Stimulated activated naive CD8-positive, alpha-beta T cell treated with anti-CD3 and anti-CD28 coated beads, Interleukin-15, Interleukin-2, amounts not matched to agents 100 U/mL and 50 U/mL, for 24 hours (primary cell): ENCODE measurements at places on chromosomes 7 and 10.

- no peak for DNase-seq
Observed at GRCh38 chr10:31932838-31933237, 4.2 kb upstream of the ARHGAP12 start.

DNA sequence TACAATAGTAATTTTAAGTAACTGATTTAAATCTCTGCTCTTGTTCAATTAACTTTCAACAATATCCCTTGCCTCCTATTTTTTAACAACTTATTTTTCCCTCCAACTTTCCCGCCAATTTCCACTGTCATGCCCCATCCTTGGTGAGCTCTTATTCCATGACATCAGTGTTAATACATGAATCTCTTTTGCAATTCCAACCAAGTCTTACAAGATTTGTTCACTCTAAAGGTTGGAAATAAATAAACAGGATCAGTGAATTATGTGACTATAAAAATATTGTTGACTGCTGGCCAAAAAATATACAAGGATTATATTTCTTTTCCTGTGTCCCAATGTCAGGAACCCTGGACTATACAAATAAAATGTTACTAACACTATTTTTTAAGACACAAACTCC is 21.0 kb upstream of the AGMO start:
- DNase-seq: no peak

DNA sequence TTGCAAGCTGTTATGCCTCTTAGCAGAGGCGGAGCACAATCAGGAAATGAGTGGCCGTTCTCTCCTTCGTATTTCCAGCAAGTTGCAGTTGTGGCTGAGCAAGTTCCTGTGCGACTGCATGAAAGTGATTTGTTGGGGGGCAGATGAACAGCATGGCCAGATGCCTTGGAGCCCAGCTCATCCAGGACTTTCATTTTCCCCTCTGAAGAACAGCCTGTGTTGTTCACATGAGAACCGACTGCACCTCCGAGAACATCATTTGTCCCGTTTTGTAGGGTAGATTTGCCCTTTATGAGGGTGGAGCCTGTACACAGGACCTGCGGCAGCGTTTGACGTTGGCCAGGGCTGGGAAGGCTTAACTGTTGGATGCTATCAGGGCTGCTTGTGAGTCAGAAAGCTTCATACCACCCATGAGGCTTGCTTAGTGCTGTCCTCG is 4.4 kb downstream of the BAG3 start:
- DNase-seq: peak; percentile 32

- DNase-seq: no peak
Observed at GRCh38 chr10:97915346-97916131, 65.9 kb downstream of the GOLGA7B start.

- no peak for DNase-seq
Observed at GRCh38 chr7:15218261-15218660, 315.7 kb upstream of the DGKB start.

DNA sequence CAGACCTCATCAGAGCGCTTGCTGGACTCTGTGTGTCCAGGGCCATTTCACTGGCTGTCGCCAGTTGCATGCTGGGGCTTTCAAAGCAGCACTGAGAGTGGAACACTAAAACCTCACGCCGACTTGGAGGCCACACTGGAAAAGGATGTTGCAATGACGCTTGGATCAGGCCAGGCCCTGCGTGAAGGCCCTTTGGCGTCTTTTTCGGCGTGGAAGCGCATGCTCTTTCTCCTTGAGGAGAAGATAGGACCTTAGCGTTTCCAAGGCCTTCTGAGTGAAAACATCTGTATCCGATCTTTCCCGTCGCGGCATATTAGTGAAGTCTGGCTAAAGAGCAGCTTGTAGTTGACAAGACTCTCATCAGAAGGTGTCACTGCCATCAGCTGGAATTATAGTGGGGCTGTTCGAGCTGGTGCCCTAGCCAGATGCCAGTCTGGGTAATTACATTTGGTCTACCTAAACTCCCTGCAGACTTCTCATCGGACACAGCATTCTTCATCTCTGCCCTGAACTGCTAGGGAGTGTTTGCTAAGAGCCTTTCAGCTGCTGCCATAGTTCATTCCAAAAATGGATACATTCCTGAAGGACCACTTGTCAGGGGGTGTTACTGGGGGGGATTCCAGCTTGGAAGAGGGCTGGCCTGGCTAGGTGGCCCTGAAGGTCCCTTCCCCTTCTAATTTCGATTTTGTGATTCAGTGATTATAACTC is 167.7 kb upstream of the TCF7L2 start:
- no peak for DNase-seq

DNA sequence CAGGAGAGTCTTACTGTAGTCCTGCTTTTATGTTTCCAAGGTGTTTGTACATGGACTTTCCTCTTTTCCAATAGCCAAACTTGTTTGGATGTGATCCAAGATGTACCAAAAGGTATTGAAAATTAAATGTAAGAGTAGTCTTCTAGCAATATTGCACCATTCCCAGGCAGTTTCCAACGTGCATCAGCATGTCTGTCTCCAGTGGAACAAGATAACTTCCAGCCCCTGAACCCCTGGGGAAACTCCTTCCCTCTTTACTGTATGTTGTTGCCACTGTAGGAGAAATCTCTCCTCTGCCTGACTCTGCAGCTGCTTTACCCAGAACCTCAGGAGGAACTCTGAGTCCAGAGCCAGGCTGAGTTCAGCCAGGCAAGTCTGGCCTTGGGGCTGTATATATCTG is 18.5 kb downstream of the ARMC10 start:
- no peak for DNase-seq

GRCh38 chr7:43764039-43764761 is 5.7 kb downstream of the BLVRA start:
- DNase-seq: peak; percentile 62

DNA sequence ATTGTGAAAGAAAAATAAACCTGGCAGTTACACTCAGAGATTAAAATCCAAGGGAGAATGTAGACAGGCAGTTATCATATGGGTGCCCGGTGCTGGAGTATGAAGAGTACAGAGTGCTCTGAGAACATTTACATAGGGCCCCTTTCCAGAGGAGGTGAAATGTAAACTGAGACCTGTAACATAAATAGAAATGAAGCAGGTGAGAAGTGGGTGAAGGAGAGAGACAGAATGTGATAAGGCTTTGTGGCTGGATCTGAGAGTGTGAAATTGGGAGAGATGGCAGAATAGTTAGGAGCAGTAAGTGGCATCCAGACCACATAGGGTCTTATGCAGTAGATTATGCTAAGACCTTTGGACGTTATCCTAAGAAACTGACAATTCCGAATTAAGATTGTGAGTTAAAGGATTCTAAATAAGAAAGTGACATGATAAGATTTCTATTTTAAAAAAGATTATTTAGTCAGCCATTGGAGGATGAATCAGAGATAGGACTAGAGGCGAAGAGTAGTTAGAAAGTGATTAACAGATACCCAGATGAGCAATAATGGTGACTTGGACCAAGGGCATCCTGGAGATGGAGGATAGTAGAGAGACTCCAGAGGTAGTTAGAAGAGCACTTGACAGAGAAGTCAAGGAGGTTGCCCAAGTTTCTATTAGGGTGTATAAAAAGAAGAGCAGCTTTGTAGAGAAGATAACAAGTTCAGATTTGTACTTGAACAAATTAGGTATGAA is 36.7 kb downstream of the DNAH11 start:
- DNase-seq: no peak

DNA sequence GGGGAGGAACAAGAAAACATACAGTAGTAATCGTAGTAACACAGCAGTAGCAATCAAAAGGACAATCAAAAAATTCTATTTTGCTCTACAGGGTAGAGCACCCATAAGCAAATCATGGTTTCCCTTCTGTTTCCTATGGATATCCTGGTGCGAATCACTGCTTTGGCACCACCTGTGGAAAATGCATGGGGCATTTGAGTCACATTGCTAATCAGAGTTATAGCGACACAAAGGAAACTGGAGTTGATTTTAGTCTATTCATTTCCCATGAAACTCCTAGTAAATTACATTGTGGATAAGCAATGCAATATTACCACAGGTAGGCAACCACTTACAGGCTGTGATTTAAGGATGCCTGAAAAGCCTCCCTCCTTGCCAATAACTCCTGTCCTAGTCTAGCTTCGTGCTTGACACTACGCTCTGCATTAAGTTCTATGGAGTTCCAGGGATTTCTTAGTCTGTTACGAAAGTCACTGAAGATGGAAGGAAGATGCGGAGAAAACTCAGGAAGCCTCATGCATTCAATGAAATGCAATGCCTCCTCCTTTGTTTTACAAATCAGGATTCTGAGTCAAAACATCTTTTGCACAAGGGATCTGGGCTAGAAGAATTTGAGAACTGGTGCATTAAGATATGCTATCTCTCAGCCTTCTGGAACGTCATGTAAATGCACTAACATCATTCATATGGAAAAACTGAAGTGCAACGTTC is 188.4 kb downstream of the DGKI start:
- DNase-seq: no peak

DNA sequence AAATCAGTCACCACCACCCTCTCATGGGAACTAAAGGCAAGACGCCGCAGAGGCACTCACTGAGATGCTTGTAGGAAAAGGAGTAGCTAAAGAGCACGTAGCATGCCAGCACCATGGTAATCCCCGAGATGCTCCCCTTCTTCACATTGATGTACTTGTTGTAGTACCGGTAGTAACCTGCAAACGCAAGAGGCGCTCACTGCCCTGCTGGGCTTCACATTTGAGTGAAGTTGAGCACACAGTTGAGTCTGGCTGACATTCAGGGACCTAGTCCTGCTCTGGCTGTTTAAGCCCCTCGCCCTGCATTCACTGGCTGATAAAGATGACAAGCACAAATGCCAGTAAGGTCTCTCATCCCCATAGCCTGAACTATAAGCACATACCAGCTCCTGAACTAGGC is 6.9 kb downstream of the ATP5MF start:
- no peak for DNase-seq

- no peak for DNase-seq
Observed at GRCh38 chr10:7702288-7702812, 766 bp upstream of the ITIH2 start.

- DNase-seq: no peak
Observed at GRCh38 chr7:132553031-132553430, 23.2 kb downstream of the PLXNA4 start.

GRCh38 chr10:11444155-11444530 is 167.3 kb downstream of the USP6NL start:
- DNase-seq: no peak

GRCh38 chr7:3232228-3232627 is 68.8 kb upstream of the SDK1 start:
- no peak for DNase-seq

- DNase-seq: no peak
Observed at GRCh38 chr7:24881623-24882022, 98.4 kb downstream of the OSBPL3 start.

GRCh38 chr7:118918556-118918955 is 694.1 kb downstream of the ANKRD7 start:
- DNase-seq: no peak

- DNase-seq: no peak
Observed at GRCh38 chr10:131452926-131453720, 141.6 kb upstream of the TCERG1L start.

DNA sequence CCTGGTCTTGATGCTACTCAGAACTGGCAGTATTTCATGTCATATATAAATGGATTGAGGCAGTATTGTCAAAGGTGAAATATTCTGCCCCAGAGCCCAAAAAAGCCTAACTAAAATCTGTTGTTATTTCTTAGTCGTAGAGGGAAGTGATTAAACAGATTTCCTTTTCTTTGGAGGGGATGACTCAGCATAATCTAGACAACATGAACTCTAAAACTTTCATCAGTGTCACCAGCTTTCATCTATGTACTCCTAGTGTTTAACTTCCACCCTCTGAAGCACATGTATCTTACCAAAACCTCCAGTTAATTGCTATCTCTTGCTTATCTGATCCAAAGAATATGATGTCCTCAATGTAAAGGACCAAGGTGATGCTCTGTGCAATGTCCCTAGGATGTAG is 97.1 kb upstream of the ARID5B start:
- DNase-seq: no peak

DNA sequence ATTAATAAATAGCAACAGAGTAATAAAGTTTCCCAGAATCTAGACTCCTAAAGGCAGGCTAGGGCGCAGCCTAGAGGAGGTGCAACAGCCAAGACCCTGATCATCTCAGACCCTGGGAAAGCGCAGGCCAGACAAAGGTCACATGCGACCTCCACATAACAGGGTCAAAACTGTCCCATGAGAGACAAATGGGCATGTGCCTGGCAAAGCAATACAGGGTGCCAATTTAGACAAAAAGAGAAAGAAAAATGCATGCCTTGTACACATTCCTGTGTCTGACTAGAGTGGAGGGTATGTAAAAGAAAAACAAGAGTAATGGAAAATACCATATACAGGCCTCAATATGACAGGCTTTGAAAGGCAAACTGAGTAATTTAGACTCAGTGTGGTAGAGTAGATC is 22.2 kb downstream of the MPP7 start:
- no peak for DNase-seq

DNA sequence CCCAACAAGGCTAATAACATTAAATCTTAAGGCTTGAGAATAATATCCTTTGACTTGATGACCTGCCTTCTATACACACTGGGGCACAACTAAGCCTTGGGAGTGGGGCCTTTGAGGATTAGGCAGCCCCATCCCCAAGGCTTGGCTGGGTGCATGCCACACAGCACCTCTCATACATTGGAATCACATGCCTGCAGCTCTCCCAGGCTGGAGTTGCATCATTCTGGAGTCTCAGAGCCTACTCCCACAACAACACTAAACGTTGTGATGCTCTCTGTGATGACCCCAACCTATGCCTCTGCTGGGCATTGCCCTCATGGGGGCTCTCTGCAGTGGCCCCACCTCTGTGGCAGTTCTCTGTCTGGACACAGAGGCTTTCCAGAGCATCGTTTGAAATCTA is 31.9 kb upstream of the SGCE start:
- DNase-seq: no peak

DNA sequence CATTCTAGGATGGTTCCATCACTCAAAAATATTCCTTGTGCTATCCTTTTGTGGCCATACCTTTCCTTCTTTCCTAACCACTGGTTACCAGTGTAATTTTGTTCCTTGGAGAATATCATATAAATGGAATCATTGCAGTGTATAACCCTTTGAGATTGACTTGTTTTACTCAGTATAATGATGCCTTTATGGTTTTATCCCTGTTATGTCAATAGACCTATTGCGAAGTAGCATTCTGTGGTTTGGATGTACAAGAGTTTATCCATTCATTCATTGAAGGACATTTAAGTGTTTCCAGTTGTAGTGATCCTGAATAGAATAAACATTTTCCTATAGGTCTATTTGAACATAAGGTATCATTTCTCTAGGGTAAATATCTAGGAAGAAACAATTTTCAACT is 54.2 kb downstream of the RBM33 start:
- DNase-seq: no peak

DNA sequence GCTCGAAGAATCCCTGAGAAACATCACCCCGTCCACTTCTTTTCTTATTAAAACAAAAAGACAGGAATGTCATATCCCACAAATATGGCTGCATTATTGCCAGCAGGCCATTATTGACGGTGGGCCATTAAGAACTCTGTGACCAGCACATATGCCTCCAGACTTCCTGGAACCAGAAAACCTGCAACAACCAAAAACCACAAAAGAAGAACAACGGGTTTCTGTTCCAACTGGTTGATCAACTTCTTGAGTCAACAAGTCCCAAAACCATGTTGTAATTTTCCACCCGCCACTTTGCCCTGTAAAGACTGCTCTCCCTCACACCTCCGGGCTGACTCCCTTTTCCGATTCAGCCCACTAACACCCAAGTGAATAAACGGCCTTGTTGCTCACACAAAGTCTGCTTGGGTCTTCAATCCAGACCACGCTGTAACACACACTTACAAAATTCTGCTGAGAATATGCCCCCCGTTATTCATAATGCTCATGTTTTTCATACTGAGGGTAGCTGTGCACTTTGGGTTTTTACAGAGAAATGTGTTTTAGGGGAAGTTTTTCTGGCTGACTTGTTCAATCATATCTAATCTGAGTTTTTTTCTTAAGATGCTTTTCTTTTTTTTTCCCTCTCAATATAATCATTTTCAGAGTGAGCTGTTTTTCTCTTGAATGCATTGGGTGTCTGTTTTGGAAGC is 20.7 kb downstream of the ZNF107 start:
- peak; percentile 31 for DNase-seq
